ENCODE measurements at places on chromosomes 7 and 10. TPM values are rescaled to one million over a fixed set of nuclear protein-coding genes. Genes with fewer than 3 reads are reported as not detected.

SCART1 gene
- total RNA-seq, result 1.5 TPM

FEZF1 gene
- not detected for total RNA-seq

ZNF282 gene
- total RNA-seq, result 49.4 TPM

GRCh38 chr7:118711688-118712087, 487.2 kb downstream of the ANKRD7 start:
- no peak for DNase-seq
- no peaks in the 10 kb centered on the region for H3K36me3 ChIP-seq
- H3K4me1 ChIP-seq, result no peaks in the 10 kb centered on the region
- H3K4me3 ChIP-seq, result no peak overlapping the region

DNA sequence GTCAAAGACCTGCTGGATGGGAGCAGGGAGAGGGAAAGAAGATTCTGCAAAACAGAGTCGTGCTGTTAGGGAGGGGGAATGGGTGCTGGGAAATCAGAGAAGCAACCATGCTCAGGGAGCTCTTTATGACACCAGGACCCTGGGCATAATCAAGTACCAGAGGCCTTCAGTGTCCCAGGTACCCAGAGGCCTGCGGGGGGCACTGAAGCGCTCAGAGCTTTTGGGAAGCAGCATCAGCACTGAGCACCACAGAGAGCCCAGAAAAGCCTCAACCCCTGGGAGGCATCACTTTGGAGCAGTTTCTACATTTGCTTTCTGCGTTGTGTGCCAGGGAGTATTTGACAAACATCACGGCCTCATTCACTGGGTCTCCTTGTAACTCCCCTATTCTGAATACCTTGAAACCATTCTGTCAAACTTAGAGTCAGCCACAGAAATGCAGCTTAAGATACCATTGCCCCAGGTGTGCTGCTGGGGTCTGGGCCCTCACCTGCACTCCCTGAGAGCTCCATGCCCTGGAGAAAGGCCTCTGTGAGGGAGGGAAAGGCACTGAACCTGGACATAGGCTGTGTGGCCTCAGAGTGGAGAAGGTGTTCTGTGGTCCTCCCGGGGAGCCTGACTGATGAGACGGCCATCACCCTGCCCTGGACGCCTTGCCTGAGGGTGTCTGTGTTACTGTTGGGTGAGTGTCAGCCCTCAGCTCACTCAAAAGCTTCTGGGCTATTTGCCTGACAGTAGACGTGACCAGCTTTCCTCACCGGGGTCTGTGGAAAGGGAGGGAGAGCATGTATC, 37.1 kb downstream of the CXCL12 start:
- no peak for DNase-seq
- H3K27ac ChIP-seq, result no peak overlapping the region
- H3K4me1 ChIP-seq, result no peaks in the 10 kb centered on the region
- no peaks in the 10 kb centered on the region for H3K27me3 ChIP-seq
- no peaks in the 10 kb centered on the region for H3K36me3 ChIP-seq

DNA sequence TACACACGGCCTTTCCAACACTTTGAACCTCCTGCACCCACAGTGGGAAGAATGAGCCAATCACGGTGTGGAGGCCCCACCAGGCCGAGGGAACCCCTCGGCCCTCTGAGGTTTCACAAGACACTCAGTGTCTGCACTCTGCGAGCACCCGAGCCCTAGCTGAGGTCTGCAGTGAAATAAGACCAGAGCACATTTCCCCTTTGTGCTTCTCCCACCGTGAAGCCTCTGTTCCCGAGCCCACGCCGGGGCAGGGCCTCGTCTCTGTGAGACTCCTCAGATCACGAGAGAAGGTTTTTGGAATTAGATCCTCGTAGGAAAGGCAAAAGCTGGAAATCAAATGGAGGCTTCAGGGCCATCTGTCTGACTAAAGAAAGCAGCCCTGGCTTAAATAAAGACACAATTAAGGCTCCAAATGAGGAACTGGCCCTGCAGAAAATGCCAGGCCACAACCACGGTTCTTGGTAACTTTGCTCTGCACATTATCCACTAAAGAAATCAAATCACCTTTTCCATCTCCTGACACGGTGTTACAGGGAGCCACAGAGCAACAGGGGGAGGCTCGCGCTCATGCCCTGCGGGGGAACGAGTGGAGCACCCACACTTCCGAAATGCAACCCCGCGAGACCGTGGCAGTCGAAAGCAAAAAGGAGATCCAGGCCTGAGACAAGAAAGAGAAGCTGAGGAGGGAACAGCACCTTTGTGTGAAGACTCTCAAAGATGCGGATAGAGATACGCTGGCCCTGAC, 43.7 kb downstream of the FAM53B start:
- H3K27me3 ChIP-seq, result no peaks in the 10 kb centered on the region
- no peak for DNase-seq
- H3K4me1 ChIP-seq, result peaks cover 98% of the 10 kb centered on the region
- peaks cover 56% of the 10 kb centered on the region for H3K36me3 ChIP-seq
- H3K4me3 ChIP-seq, result no peak overlapping the region

DNA sequence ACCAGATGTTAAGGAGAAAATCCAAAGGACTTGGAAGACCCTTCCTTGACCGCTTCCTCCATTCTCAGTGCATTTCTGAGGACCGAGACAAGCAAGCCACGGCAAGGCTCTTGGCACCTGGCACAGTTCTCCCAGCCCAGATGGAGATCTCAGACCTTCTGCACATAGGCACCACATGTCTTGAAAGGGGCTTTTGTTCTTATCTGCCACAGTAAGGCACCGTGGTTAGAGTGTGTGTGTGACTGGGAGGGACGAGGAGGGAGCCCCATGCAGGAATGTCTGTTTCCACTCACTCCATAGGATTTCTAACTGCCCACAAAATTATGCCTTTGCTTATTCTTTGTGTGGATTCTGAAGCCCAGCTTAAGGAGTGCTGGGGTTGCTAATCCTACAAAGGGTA, 10.3 kb upstream of the WDR86 start:
- no peak overlapping the region for H3K4me3 ChIP-seq
- H3K27me3 ChIP-seq, result peaks cover 30% of the 10 kb centered on the region
- H3K4me1 ChIP-seq, result no peaks in the 10 kb centered on the region
- DNase-seq, result no peak
- no peaks in the 10 kb centered on the region for H3K36me3 ChIP-seq

NT5C3A gene
- 36.2 TPM for total RNA-seq

- H3K4me1 ChIP-seq, result no peaks in the 10 kb centered on the region
- DNase-seq, result no peak
- H3K27me3 ChIP-seq, result peaks cover 26% of the 10 kb centered on the region
- no peak overlapping the region for H3K4me3 ChIP-seq
Observed at GRCh38 chr10:15725603-15726002, 5.9 kb upstream of the ITGA8 start.

- no peak overlapping the region for H3K27ac ChIP-seq
- H3K4me3 ChIP-seq, result no peak overlapping the region
Observed at GRCh38 chr7:30465046-30465810, 13.4 kb downstream of the NOD1 start.

CYP26C1 gene
- not detected for total RNA-seq

- H3K4me3 ChIP-seq, result no peak overlapping the region
- no peaks in the 10 kb centered on the region for H3K27me3 ChIP-seq
- no peaks in the 10 kb centered on the region for H3K36me3 ChIP-seq
- no peak overlapping the region for H3K27ac ChIP-seq
- H3K4me1 ChIP-seq, result no peaks in the 10 kb centered on the region
Observed at GRCh38 chr10:126519992-126520391, 131.7 kb upstream of the ADAM12 start.

GRCh38 chr7:46209611-46210388, 288.7 kb upstream of the IGFBP3 start:
- DNase-seq, result no peak
- H3K36me3 ChIP-seq, result no peaks in the 10 kb centered on the region
- no peaks in the 10 kb centered on the region for H3K27me3 ChIP-seq

PHKG1 gene
- total RNA-seq, result 3.4 TPM

DNA sequence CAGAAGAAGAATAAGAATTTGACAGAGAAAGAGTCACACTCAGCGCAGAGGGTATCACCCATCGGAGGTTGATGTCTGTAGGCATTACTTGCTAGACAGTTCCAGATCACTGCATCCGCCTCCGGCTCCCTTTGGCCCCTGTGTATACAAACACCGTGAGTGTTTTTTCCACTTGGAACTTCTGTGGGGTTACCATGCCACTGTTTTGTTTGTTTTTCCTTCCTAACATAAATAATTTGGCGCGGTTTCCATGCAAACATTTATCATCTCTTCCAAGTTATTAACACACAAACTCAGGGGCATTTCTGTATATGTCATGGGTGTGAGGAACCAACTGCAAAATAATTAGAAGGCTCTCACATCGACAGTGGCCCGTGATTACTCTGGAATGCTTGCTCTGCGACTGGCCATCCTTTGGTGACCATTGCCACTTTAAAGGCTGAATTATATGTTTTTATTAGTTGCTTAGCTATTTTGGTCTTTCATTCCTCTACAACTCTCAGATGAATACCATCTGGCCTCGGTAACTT, 612.2 kb upstream of the MKI67 start:
- no peaks in the 10 kb centered on the region for H3K4me1 ChIP-seq
- H3K4me3 ChIP-seq, result no peak overlapping the region
- no peaks in the 10 kb centered on the region for H3K36me3 ChIP-seq
- H3K27ac ChIP-seq, result no peak overlapping the region
- DNase-seq, result no peak
- no peaks in the 10 kb centered on the region for H3K27me3 ChIP-seq

SLC29A4 gene
- 0.29 TPM for total RNA-seq

MINDY4 gene
- total RNA-seq, result 0.96 TPM

GRCh38 chr10:126270111-126270510, 118.2 kb downstream of the ADAM12 start:
- no peaks in the 10 kb centered on the region for H3K36me3 ChIP-seq
- H3K27ac ChIP-seq, result no peak overlapping the region
- no peaks in the 10 kb centered on the region for H3K4me1 ChIP-seq
- no peaks in the 10 kb centered on the region for H3K27me3 ChIP-seq
- no peak for DNase-seq
- H3K4me3 ChIP-seq, result no peak overlapping the region

TBX20 gene
- total RNA-seq, result 0.15 TPM
